ENCODE measurements at places on chromosomes 11 and 22. TPM values are rescaled to one million over a fixed set of nuclear protein-coding genes. Genes with fewer than 3 reads are reported as not detected.

The OR2AG2 gene
- not detected for total RNA-seq

The SMTNL1 gene
- not detected for total RNA-seq

The SF3A1 gene
- total RNA-seq: 62.3 TPM

The OR51B4 gene
- total RNA-seq: not detected

The DENND6B gene
- 3.7 TPM for total RNA-seq

The ANKK1 gene
- total RNA-seq: not detected
